ENCODE measurements at places on chromosomes 13 and 19.

DNA sequence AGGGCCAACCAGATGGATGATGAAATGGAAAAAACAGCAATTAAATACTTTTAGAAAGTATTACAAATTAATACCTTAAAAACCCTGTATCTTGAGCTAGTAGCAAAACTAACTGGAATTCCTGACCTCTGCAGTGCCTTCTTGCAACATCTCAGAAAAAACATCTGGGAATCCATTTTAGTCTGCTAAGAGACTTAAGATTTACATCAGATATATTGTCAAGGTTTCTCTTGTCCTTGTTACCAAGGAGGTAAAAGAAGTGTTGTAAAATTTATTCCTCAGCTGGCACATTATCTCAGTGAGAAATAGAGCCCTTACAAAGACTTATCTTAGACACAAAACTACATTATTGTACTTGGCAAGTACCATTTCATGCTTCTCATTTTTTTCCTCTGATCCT is 18.5 kb downstream of the KCNRG start:
- no peak for DNase-seq

DNA sequence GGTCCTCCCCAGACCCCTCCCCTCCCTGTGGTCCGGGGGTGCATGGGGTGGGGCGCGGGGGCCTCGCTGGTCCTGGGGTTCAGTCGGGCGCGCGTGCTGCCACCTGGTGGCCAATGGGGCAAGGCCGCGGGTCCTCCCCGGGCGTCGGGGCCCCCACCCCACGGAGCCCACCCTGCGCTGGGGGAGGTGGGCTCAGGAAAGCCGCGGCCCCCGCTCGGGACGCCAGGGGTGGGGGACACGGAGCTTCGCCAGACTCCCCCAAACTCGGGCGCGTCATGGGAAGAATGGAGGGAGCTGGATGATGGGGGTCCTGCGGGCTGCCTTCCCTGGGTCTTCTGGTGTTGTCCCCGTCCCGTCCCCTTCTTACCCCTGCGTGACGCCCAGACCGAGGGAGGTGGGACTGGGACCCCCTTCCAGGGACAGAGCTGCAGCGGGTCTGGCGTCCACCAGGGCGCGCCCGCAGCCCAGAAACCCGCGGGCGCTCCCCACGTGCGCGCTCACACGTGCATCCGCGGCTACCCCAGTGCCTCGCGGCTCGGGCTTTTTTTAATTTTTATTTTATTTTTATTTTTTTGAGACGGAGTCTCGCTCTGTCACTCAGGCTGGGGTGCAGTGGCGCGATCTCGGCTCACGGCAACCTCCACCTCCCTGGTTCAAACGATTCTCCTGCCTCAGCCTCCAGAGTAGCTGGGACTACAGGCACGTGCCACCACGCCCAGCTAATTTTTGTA is 19.8 kb upstream of the TCF3 start:
- peak; percentile 48 for DNase-seq

GRCh38 chr19:21321996-21322395 is 7.2 kb downstream of the ZNF708 start:
- DNase-seq, result no peak

DNA sequence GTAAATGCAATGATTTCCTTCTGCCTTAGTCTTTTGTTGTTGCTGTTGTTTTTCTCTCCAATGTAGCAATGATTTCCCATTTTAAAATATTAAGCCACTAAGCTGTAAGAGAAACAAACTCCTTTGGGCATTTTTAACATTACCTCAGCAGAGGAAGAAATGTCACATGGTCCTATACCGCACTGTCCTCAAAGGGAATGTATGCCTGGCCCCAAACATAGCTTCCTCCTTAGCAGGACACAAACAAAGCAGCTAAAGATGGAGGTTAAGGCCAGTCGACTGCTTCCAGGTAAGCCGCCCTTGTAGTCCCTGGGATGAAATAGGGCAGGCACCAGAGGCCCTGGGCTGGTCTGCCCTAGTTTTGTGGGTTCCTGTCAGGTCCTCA is 249.0 kb downstream of the TSHZ3 start:
- DNase-seq, result no peak

GRCh38 chr19:30712431-30713337 is 340.5 kb downstream of the ZNF536 start:
- DNase-seq, result no peak

DNA sequence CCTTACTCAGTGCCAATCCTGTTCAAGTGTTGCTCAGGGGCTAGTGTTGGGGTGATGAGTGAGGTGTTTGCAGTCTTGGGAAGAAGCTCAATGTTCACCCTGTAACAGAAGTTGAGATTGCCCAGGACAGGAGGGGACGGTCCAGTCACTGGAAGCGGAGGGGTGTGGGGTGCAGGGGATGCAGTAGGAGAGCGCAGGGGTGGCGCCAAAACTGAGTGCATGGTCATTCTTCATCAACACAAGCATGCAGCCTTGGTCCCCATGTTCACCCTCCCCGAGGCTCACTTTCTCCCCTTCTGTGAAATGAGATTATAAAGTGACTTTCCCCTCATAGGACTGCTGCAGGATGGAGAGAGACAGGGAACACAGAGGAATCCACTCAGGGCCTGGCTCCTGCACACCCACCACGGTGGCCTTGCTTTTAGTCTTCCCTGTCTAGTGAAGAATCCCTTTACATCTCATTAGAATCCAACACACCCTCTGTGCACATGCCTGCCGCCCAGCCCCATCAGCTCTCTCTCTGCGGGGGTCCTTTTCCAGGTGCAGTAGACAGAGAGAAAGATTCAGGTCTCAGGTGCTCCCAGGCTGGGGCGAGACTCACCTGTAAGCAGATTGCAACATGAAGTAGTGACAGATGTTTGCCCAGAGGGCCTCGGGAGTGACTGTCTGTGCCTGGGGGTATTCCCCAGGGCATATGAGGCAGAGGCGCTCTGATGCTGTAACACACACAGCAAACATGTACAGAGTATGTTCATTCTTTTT is 93.2 kb downstream of the TSHZ3 start:
- no peak for DNase-seq

Measured in stimulated activated CD4-positive, alpha-beta T cell treated with anti-CD3 and anti-CD28 coated beads, Interleukin-2, amount 100 ng/mL, for 4 hours (primary cell).